Stomach (tissue), 19 donors: ENCODE measurements at places on chromosomes 16 and 17. TPM values are rescaled to one million over a fixed set of nuclear protein-coding genes. Genes with fewer than 3 reads are reported as not detected.
A peak's percentile ranks its signal among the peaks of the same experiment; 100 is the strongest.

Gene ANKRD40CL
- not detected for total RNA-seq

DNA sequence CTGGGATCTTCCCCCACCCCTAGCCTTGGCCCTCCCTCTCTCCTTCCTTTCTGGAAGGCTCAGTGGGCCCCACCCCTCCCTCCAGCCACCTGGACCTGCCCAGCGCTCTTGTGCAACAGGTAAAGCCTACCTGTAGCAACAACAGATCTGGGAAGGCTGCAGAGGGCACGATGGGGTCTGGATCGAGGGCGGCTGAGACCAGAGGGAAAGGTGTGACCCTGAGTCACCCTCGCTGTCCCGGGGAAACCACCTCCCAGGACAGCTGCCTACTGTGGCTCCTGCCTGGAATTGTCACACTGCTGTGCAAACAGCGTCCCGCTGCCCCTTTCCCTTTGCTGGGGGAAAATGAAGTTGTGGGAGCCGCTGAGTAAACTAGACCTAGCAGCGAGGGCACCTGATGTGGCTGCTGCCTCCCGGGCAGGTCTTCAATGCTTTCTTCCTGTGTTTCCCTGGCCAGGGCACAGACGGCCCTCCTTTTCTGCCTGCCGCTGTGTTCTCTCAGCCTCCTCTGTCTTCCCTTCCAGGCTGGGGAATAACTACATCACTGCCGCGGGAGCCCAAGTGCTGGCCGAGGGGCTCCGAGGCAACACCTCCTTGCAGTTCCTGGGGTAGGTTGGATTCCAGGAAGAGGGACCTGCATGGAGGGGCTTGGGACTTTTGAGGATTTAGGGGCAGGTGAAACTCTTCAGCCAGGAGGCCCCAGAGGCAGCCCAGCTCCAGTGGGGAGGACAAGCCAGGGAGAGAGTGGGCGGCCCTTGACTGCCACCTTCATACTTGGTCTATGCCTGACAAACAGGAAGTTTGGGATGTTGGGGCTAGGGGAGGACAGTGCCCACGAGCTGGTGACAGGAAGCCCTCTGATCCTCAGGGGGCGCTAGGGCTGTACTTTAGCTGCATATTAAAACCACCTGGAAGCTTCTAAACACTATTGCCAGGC is 22.2 kb upstream of the CYLD start:
- peak; percentile 65 for DNase-seq

GRCh38 chr17:16866436-16866835 is 105.5 kb downstream of the TNFRSF13B start:
- DNase-seq, result no peak

GRCh38 chr16:73878611-73879010 is 418.0 kb upstream of the PSMD7 start:
- DNase-seq, result peak; percentile 86

DNA sequence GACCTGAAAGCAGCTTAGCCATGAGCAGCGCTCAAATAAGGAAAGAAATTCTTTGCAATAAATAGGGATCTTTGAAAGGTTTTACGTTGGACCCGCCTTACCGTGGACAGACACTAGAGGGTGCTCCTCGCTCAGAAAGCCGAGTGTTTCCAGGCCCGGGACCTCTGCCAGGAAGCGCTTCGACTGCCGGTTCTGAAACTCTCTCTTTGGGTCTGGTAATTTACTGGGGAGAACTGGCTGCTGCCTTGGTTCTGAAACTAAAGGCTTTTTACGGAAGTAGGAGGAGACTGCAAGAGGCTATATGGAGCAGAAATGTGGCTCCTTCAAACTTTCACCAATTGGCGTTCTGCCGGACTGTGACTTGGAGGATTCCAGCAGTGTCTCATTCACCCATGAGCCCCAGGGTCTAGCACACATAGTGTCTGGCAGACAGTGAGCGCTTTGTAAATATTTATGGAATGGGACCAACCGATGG is 45.6 kb upstream of the HOXB9 start:
- DNase-seq, result peak; percentile 90

DNA sequence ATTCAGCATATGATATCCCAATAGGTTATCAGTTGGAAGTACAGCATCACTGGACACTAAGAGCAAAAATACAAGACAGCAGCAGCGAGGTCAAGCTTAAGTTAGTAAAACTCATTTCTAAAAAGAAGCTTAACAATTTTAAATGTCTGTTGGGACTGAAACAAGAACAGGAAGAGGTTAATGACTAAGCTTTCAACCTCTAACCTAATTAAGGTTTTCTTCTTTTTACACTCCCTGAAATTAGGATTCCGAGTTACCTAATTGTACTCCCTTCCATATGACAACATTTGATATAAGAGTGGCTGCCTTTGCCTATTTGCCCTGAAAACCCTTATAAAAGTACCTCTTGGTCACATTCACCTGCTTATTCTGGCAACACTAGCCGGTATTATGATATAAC is 34.3 kb downstream of the CPSF4L start:
- no peak for DNase-seq

- DNase-seq, result no peak
Observed at GRCh38 chr17:4195306-4195705, 52.3 kb downstream of the CYB5D2 start.

- DNase-seq, result peak; percentile 48
Observed at GRCh38 chr17:72479113-72479512, 358.3 kb downstream of the SOX9 start.

Gene MMP25
- total RNA-seq, result 1.1 TPM

- no peak for DNase-seq
Observed at GRCh38 chr17:71203953-71204352, 916.9 kb upstream of the SOX9 start.

DNA sequence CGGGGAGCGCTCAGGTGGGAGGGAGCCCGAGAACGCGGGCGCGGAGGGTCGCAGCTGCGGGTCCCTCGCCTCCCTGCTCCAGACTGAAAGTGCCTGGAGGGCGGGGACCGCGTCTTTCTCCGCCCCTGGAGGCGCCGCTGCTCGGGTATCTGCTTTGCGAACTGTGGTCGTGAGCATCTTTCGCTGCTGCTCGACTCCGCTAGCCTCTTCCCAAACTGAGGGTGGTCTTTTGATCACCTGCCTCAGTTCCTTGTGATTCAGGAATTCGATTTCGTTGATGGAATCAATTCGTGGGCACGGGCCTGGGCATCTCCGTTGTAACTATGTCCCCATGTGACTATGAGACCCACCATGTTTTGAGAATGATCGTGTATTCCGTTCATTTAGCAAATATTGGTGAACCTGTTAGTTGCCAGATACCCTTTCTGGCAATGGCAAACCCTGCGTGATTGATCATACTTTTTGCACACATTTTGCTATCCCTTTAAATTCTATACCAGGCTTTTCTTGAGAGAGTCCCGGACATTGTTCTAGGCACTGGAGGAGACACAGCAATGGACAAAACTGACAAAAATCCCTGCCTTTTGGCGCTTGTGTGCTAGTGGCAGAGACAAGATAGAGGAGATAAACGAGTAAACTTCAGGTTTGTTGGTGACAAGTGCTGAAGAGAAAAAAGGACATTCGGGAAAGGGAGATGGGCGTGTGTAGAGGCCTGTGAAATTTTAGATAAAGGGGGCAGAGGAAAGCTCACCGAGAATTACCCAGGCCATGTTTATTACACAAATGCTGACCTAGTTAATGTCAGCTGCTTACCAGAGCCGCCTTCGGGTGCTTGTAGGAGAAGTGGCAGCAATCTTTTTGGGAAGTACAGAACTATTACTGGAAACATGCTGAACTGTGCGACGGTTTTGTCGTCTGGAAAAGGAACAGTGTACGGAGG is 948 bp downstream of the UTP18 start:
- DNase-seq, result peak; percentile 34

DNA sequence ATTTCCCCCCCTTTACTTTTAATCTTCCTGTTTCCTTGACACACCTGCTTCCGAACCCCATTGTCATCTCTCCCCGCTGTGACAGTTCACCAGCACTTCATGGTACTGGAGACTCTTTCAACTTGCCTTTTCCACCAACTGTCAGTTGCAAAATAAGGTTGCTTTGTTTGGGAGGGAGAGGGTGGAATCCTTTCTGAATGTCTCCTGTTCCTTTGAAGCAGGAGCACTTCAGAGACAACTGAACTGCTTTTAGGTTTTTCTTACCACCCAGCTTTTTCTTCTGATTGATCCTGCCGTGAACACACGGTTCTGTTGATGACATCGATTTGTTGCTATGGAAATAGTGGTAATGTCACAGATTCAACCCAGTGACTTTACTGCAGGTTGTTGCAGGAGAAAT is 42.0 kb downstream of the RPA1 start:
- no peak for DNase-seq

Gene EXOC3L1
- 25.5 TPM for total RNA-seq

- DNase-seq, result no peak
Observed at GRCh38 chr17:13127921-13128602, 110.2 kb upstream of the ELAC2 start.

DNA sequence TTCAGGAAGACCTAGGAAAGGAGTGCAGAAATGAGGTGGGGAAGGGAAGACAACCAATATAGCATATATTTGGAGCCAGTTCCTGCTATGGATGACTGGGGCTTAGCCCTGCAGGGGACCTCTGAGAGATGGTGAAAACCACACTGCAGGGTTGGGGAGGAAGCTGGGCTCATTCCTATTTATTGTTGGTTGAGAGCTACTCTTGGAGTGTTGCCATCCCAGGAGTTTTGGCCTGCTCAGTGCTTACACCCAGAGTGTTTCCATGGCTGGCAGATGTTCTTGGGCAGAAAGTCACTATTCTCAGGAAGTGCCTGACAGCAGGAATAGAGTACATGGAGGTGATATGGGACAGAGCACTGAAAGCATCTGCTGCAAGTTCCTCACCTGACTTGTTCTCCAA is 145.8 kb downstream of the SPACA3 start:
- no peak for DNase-seq

DNA sequence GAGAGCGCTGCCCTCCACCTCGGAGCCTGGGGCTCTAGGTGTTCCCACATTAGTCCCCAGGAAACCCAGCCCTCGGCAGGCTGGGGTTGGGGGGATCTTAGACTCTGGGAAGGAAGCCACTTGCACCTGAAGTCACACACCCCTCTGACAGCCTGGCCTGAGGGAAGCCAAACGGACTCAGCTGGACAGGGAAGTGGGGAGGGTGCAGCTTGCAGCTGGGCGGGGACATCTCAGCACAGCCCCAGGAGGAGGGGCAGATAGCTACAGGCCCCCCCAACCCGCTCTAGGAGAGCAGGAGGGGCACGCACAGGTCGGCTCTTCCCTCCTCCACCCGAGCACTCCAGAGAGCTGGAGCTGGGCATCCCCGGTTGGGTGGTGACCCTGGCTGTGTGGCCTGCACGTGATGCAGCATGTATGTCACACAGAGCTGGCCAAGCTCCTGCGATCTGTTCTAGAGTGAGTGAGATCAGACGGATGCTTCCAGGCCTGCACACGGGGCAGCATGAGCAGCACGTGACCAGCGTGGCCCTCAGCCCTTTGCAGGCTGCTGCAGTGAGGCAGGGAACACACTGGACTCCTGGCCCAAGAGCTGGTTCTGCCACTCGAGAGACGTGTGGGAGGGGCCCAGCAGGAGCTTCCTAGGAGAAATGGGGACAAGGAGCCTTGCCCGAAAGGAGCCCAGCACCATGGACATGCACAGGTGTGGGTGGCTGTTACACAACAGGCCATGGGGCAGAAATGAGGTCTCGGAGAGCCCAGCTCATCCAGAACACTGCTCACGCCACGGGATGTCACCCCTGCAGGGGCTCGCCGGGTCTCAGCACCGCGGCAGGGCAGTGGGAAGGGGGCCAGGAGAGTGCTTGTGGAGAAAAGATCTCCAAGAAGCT is 15.4 kb downstream of the KIFC3 start:
- DNase-seq, result peak; percentile 51

Gene NPIPA7
- total RNA-seq, result 84.8 TPM

Gene TMIGD1
- total RNA-seq, result not detected

- DNase-seq, result no peak
Observed at GRCh38 chr16:85657996-85658395, 30.8 kb downstream of the GINS2 start.

Gene RAB37
- not detected for total RNA-seq

Gene INCA1
- total RNA-seq, result 1.3 TPM

GRCh38 chr17:27755706-27756466 is 44.4 kb downstream of the NOS2 start:
- no peak for DNase-seq

Gene USP36
- 106 TPM for total RNA-seq

DNA sequence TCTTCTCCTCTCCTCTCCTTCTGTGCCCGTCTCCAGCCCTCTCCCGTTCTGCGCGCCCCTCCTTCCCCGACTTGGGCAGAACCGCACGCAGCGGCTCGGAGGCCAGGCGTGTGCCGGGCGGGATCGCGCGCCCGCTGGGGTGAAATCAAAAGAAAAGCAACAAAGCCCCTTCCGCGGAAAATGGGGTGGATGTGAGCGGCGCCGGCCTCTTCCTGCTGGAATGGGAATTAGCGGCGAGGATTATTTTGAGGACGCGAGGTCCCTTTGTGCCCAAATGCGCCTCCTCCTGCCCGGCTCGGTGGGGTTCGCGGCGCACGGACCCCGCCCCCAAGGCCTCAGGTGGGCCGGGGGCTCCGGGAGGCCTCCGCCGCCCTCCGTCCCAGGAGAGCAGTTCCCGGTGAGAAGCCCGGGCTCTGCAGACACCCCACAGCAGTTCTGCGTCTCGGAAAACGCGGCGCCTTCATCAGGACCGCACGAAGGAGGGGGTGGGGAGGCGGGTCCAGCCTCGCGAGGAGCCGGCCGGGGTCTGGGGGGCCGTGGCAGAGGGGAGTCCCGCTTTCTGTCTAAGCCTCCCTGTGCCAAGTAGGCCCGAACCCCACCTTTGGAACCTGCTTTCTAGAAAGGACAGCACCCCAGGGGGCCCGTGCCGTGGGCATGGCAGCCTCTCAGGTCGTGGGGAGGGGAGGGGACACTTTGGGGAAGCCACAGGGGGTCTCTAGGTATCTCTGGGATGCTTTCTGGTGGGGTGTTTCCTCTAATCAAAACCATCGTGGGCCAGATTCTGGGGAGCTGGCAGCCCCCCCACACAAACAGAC is 91.0 kb upstream of the CBX4 start:
- DNase-seq, result peak; percentile 69

Gene CD300E
- total RNA-seq, result not detected

DNA sequence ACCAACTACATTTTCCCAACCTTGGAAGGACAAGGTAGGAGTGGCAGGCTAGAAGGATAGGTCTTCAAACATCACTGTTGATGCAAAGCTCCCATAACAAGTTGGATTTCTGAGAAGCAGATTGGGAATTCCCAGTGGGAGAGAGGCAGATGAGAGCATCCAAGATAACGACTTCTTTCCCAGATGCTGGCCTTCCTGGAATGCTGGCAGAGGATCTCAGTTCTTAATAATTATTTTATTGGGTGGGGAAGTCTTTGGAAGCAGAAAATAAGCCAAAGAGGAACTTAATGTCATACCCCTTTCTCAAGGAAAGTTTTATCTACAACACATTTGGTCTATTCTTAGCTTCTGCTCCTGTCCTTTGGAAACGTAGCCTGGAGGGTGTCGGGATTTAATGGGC is 64.5 kb downstream of the MPRIP start:
- DNase-seq, result no peak

GRCh38 chr17:77948690-77949114 is 9.8 kb upstream of the TNRC6C start:
- no peak for DNase-seq
